ENCODE measurements at places on chromosomes 1 and 21. TPM values are rescaled to one million over a fixed set of nuclear protein-coding genes. Genes with fewer than 3 reads are reported as not detected.

RGSL1 gene
- not detected for total RNA-seq

FCGR2B gene
- total RNA-seq = not detected

OR2L2 gene
- total RNA-seq = not detected

SLAMF7 gene
- total RNA-seq = not detected

HSD3B1 gene
- total RNA-seq = not detected

Measured in thoracic aorta endothelial cell (primary cell).